ENCODE measurements at places on chromosomes 4 and X. TPM values are rescaled to one million over a fixed set of nuclear protein-coding genes. Genes with fewer than 3 reads are reported as not detected.

SOWAHD gene
- 0.54 TPM for total RNA-seq

GRCh38 chr4:77367638-77368037 lies 210.6 kb downstream of the CCNG2 start:
- DNase-seq = no peak

- no peak for DNase-seq
Measured at GRCh38 chr4:184282895-184283654, 65.4 kb upstream of the ENPP6 start.

DNA sequence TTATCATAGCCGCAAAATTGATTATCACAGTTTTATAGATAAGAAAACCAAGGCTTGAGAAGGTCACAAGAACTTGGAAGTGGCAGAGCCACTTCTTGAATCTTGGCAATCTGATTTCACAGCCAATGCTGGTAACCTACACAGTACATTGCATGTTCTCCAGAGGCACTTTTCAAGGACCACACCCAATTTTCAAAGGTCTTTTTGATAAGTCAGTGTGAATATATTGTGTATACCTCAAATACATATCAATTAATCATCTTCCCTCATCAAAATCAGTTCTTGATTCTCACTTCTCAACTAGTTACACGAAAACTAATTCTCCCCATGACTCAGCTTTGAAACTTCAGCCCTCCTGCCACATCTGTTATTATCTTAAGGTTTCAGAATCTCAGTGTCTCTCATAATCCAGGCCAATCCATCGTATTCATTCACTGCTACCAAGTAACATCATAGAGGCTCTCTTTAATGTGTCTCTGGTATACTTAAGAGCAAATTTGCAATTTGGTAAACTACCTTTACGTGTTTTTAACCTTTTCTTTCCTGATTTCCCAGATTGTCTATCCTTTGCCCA lies 16.8 kb downstream of the CAMK2D start:
- no peak for DNase-seq

- no peak for DNase-seq
Measured at GRCh38 chrX:25726539-25726938, 411.6 kb upstream of the MAGEB18 start.

- no peak for DNase-seq
Measured at GRCh38 chrX:54807524-54808108, at the start of gene MAGED2. Gene MAGED2 (plus strand): TSS chrX:54807745. CDS start chrX:54809332, 1,587 bp downstream.

- no peak for DNase-seq
Measured at GRCh38 chr4:127498366-127498765, 134.4 kb upstream of the INTU start.

DNA sequence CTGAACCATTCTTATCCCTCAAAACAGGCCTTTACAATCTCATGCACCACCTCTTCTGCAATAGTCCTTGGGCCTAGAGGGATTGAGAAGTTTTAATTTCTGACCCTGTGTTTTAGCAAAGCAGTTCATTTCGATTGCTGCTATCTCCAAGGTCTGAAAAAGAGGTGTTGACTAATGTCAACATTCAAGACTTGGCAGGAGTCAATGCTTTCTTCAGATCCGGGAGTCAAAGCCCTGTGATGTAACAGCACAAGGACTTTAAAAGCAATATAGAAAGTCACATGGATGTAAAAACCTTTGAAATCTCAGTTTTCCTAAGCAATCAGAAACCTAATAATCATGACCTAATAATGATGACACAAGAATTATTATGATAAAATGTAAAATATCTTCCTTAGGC lies 133.8 kb downstream of the ADAM29 start:
- no peak for DNase-seq

All from sigmoid colon (tissue), 7 donors.